ENCODE measurements at places on chromosomes 3 and 15. TPM values are rescaled to one million over a fixed set of nuclear protein-coding genes. Genes with fewer than 3 reads are reported as not detected.
A peak's percentile ranks its signal among the peaks of the same experiment; 100 is the strongest.

DNA sequence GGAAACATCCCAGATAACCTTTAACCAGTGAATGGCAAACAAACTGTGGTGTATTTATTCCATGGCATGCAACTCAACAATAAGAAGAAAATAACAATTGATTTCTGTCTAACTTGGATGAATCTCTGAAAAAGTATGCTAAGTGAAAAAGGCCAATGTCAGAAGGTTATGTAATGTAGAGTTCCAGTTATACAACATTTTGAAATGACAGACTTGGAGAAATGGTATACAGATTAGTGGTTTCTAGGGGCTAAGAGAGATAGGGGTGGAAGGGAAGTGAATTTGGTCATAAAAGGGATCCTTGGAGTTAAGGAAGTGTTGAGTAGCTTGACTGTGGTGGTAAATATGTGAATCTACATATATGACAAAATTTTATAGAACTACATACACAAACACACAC is 269.4 kb upstream of the SUCLG2 start:
- H3K4me1 ChIP-seq = no peaks in the 10 kb centered on the region
- no peak for DNase-seq
- no peak overlapping the region for H3K27ac ChIP-seq
- no peaks in the 10 kb centered on the region for H3K27me3 ChIP-seq
- H3K4me3 ChIP-seq = no peak overlapping the region

The GXYLT2 gene
- not detected for total RNA-seq

- H3K4me3 ChIP-seq = no peak overlapping the region
- peaks cover 21% of the 10 kb centered on the region for H3K4me1 ChIP-seq
- H3K36me3 ChIP-seq = no peaks in the 10 kb centered on the region
Observed at GRCh38 chr3:20060974-20061685, 20.9 kb downstream of the KAT2B start.

DNA sequence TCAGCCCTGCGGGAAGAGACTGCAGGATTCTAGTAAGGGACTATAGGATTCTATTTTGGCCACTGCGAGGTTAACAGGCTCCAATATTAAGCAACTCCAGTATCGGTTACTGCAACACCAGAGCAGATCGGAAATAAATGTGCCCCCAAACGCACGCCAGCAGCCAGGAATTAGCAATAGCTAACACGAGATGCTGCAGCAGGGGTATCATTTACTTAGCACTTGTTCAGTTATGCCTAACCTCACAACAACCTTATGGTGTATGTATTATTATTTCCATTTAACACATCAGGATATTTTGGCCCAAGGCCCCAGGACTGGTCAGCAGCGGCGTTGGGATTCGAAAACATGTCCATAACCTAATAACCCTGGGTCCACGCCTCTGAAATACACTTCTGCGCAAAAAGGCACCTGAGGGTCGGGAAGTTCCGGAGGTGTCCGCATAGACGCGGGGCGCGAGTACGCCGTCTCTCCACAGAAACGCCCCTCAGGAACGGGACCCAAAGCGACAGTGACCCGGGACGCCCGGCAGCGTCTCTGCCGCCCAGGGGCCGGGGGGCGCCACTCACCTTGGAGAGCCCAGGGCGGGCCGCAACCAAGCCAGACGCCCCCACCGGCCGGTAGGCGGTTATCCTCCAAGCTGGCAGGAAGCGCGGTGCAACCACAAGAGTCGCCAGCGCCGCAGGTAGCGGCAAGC is 681 bp downstream of the PIK3CB start:
- H3K4me1 ChIP-seq = peaks cover 17% of the 10 kb centered on the region
- H3K4me3 ChIP-seq = peak overlapping the region; percentile 67
- DNase-seq = peak; percentile 49
- H3K36me3 ChIP-seq = no peaks in the 10 kb centered on the region
- H3K27me3 ChIP-seq = no peaks in the 10 kb centered on the region

The MKRN2OS gene
- not detected for total RNA-seq

The RASSF1 gene
- 305 TPM for total RNA-seq

DNA sequence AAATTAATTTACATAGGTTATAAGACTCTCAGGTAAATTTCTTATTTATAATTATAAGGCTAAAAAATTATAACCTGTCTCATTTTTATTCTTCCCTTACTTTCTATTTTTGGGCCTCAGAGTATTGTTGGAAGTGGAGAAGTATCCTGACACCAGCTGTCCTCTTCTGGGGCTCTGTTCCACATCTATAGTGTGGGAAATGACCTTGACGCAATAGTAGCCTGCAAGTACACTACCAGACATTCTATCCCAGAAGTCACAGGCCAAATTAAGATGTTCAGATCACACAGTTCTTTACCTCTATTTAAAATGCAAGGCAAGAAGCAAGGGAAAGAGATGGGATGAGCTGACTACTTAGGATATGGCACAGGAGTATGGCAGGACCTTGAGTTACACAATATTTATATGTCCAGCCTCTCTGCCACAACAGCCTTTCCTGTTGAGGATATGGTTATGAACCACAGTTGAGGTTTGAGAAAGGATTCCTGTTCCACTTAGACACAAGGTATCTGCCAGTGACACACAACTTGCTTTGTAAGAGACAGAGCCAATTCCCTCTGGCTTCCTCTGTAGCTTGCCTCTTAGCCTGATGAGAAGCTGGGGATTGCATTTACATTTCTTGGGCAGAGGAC is 158.0 kb upstream of the IL12A start:
- H3K4me1 ChIP-seq = no peaks in the 10 kb centered on the region
- no peak overlapping the region for H3K27ac ChIP-seq
- H3K4me3 ChIP-seq = no peak overlapping the region
- no peaks in the 10 kb centered on the region for H3K27me3 ChIP-seq
- H3K36me3 ChIP-seq = no peaks in the 10 kb centered on the region

DNA sequence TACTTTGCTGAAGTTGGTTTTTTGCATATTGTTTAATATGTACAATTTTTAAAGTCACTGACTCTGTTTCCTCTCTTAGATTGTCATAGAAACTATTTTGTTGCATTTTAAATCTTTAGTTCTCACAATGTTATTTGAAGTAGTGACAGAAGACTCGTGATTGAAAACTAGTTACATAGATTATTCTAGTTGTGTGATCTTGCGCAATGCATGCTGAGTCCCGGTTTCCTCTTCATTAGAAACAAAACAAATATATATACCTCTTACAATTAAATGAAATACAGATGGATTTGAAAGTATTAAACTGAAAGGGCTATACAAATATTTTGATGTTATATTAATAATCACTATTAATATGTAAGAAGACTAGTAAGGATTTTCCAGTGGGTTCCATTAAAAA is 333.0 kb downstream of the LPP start:
- H3K4me1 ChIP-seq = no peaks in the 10 kb centered on the region
- H3K27me3 ChIP-seq = no peaks in the 10 kb centered on the region
- DNase-seq = no peak
- peaks cover 13% of the 10 kb centered on the region for H3K36me3 ChIP-seq
- H3K27ac ChIP-seq = no peak overlapping the region

The TRH gene
- total RNA-seq = not detected

The MME gene
- 0.16 TPM for total RNA-seq

DNA sequence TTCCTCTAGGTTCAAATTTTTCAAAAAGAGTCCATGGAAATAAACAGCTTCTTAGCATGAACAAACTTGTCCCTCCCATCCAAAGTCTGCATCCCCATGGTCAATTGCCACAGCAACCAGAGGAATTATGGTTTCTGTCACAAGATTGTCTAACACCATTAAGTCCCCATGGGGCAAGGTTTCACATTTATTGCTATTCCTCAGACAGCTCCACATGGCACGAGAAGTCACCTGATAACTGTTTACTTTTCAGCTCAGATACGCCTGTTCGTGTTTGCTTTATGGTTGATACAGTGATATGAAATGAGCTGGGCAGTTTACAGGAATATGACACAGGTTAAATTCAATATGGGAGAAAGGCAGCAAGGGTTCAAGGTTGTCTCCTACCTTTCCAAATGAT is 37.9 kb upstream of the MUC13 start:
- peaks cover 78% of the 10 kb centered on the region for H3K36me3 ChIP-seq
- no peak overlapping the region for H3K27ac ChIP-seq
- H3K27me3 ChIP-seq = no peaks in the 10 kb centered on the region
- H3K4me3 ChIP-seq = no peak overlapping the region

GRCh38 chr3:152113413-152113812 is 155.3 kb upstream of the MBNL1 start:
- no peak for DNase-seq
- no peaks in the 10 kb centered on the region for H3K27me3 ChIP-seq
- H3K36me3 ChIP-seq = no peaks in the 10 kb centered on the region
- H3K27ac ChIP-seq = no peak overlapping the region

DNA sequence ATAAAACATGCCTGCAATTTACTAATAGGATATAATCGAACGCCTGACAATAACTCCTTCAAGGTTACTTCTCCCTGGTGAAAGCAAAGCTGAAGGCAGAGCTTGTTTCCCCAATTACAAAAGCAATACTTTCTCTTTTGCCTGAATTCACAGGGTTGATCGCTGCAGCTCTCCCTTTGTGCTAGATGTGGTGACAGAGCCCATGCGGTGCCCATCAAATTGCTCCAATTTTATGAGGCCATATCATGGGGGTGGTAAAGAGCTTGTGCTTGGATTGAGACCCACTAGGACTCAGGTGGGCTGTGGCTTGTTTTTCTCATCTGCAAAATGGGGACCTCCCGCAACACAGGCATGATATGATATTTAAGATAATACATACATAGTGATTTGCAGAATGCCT is 143.4 kb downstream of the GREM1 start:
- no peak overlapping the region for H3K27ac ChIP-seq
- no peaks in the 10 kb centered on the region for H3K27me3 ChIP-seq
- H3K36me3 ChIP-seq = no peaks in the 10 kb centered on the region
- no peak for DNase-seq
- H3K4me3 ChIP-seq = no peak overlapping the region

DNA sequence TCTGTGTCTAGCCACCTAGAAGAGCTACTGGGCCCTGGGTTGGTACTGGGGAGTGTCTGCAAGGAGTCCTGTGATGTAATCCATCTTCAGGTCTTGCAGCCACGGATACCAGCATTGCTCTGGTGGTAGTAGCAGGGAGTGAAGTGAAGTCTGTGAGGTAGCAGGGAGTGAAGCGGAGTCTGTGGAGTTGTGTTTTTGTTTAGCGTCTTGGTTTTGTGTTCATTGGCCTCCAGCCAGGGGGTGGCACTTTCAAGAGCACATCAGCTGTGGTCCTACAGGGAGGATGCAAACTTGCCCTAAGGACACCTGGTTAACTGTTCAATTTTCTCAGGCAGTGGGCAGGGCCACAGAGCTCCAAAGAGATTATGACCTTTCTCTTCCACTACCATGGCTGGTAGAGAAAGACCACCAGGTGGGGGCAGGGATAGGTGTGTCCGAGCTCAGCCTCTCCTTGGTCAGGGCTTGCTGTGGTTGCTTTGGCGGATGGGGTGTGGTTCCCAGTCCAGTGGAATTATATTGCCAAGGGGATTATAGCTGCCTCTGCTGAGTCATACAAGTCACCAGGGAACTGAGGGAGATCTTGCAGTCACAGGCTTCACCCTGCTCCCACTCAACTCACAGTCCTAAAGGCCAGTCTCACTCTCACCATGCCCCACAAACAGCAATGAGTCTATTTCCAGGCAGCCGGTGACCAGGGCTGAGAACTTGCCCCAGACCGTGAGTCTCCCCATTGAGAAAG is 424.7 kb downstream of the ZBBX start:
- H3K36me3 ChIP-seq = no peaks in the 10 kb centered on the region
- H3K4me3 ChIP-seq = no peak overlapping the region
- no peaks in the 10 kb centered on the region for H3K27me3 ChIP-seq
- DNase-seq = no peak
- no peaks in the 10 kb centered on the region for H3K4me1 ChIP-seq

The CD200 gene
- 0.35 TPM for total RNA-seq

GRCh38 chr3:105836533-105836932 is 32.3 kb downstream of the CBLB start:
- peaks cover 35% of the 10 kb centered on the region for H3K36me3 ChIP-seq
- DNase-seq = peak; percentile 55
- peak overlapping the region; percentile 60 for H3K27ac ChIP-seq
- H3K4me1 ChIP-seq = no peaks in the 10 kb centered on the region
- H3K4me3 ChIP-seq = no peak overlapping the region
- no peaks in the 10 kb centered on the region for H3K27me3 ChIP-seq

The IL17RC gene
- 0.77 TPM for total RNA-seq

The C3orf18 gene
- 11.7 TPM for total RNA-seq

All from natural killer cell (primary cell).